ENCODE measurements at places on chromosomes 5 and 9.

- no peak for DNase-seq
Measured at GRCh38 chr9:125757834-125758233, 10.7 kb downstream of the PBX3 start.

DNA sequence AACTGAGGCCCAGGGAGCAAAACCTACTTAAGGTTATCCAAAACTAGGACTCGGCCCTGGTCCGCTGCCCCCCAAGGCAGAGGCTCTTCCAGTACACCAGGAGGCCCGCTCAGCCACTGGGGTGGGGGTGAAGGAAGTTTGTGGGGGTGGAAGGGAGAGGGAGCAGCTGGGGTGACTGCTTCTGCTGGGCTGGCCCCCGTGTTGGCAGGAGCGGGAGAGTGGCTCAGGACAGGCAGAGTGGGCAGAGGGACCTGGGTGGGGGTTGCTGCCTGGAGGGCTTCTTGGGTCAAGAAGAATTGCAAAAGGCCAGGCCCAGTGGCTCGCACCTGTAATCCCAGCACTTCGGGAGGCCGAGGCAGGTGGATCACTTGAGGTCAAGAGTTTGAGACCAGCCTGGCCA is 8.2 kb upstream of the TRIM14 start:
- no peak for DNase-seq

- peak; percentile 47 for DNase-seq
Measured at GRCh38 chr5:133944263-133945185, 23.9 kb downstream of the C5orf15 start.

DNA sequence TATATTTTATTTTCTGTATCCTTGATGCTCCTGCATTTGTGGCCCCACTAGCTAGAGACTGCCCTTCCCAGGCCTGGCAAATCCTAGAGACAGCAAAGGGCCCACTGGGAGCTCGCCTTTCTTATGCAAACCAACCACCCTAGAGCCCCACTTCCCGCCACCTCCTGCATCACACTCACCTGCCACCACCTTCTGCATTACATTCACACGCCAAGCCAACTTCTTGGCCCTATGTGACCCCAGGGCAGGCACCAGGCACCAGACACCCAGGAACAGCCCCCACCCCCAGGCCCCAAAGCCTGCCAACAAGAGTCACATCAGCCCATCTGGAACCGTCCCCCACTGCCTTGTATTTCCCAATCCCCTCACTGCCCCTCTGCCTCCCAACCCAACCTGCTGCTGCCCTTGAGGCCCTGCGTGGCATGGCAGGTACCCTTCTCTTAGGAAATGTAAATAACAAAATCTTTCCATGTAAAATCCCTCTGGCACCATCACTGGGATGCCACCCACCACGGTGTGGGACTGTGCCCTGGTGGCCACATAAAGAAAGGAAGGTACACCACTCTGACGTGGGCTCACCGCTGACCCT is 22.0 kb downstream of the ROR2 start:
- no peak for DNase-seq

- DNase-seq, result no peak
Measured at GRCh38 chr5:64308135-64308534, 142.5 kb downstream of the RNF180 start.

DNA sequence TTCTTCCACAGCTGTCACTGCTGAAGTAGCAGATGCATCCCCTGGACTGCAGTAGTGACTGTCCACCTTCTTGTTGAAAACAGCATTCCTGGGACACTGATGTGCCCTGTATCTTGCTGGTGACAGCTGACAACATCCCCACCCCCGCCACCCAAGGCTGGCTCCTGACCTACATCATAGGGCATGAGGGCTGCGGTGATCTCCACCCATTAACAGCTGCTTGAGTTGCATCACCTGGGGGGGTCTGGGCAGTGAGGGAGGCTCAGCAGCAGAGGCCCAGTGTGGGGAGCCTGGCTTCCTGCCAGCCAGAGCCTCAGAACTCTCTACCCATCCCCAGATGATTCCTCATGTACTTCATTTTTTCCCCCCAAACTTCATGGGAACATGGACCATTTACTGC is 4.1 kb downstream of the PRUNE2 start:
- no peak for DNase-seq

DNA sequence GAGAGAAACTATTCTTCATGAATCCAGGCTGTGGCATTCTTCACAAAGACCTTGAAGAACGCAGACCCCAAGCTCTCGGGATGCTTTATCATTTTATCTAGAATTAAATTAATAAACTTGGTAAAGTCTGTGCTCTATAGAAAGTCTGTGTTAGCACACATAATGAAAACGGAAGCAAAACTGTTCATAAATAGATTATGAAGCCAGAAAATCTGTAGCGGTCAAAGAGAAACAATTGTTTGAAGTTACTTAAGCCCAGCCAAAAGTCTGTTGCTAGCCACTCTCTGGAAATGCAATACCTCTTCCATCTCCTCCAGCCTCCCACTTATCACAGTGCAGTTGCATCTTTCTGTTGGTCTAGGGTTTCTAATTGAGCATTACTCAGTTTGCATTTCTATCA is 375.9 kb downstream of the KIF4B start:
- no peak for DNase-seq

DNA sequence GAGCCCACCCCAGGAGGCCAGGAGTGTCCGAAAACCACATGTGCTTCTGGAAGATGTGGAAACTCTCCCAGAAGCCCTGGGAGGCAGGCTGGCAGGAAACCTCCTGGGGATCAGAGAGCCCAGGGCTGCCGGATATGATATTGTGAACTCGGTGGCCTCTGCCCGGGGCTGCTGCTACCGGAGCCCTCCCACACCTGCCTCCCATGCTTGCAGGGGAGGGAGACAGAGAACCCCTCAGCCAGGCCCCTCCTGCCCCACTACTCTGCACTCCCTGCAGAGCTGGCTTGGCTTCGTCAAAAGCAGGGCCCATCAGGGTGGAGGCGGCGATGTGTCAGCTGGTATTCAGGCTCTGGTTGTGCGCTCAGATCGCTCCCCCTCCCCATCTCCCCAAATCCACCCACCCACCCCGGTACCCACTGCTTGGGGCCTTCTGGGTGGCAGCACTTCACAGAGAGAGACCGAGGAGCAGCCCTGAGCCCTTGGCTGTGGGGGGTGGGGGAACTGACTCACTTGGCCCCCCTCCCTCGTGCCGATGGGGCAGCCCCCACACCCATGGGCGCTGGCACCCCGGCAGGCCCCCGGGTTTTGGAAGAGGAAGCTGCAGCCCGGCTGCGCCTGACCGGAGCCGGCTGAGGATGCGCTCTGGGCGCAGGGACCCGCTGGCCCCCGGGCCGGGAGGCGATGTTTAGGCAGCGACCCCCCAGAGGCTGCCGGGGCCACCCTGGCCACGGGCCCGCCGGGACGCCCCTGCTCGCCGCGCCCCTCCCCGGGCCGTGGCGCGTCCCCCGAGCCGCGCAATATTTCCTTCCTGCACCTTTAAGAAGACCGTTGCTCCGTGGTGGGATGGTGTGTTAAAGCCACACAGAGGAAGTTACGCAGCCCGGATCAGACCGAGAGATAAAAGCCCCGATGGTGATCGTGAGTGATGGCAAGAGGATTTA is 786 bp upstream of the NTNG2 start:
- DNase-seq, result no peak

GRCh38 chr9:126989847-126990842 is 75.6 kb downstream of the RALGPS1 start:
- DNase-seq, result no peak
